ENCODE measurements at places on chromosomes 12 and 14. TPM values are rescaled to one million over a fixed set of nuclear protein-coding genes. Genes with fewer than 3 reads are reported as not detected.
A peak's percentile ranks its signal among the peaks of the same experiment; 100 is the strongest.

- peak; percentile 73 for DNase-seq
Observed at GRCh38 chr12:117408161-117408791, 46.9 kb upstream of the NOS1 start.

DNA sequence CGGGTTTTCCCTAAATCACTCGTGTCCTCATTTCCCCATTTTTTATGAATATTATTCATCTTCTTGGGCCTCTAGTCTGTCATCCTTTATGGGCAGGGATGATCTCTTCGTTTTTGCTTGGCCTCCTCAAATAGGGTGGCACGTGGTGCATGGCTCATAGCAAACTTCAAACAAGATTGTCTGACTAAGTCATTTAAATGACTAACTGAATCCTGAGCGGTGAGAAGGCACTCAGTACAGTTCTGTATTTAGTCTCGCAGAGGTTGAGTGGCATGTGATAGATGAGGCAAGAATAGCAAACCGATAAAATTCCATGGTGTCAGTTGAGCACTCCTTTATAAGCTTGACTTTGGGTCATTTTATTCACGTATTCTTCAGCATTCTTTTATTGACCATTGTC, 5.7 kb upstream of the JDP2 start:
- peak; percentile 72 for DNase-seq

- DNase-seq = no peak
Observed at GRCh38 chr14:72236629-72237028, 304.4 kb downstream of the RGS6 start.

- peak; percentile 77 for DNase-seq
Observed at GRCh38 chr12:62632411-62632918, 165.8 kb downstream of the MON2 start.

DNA sequence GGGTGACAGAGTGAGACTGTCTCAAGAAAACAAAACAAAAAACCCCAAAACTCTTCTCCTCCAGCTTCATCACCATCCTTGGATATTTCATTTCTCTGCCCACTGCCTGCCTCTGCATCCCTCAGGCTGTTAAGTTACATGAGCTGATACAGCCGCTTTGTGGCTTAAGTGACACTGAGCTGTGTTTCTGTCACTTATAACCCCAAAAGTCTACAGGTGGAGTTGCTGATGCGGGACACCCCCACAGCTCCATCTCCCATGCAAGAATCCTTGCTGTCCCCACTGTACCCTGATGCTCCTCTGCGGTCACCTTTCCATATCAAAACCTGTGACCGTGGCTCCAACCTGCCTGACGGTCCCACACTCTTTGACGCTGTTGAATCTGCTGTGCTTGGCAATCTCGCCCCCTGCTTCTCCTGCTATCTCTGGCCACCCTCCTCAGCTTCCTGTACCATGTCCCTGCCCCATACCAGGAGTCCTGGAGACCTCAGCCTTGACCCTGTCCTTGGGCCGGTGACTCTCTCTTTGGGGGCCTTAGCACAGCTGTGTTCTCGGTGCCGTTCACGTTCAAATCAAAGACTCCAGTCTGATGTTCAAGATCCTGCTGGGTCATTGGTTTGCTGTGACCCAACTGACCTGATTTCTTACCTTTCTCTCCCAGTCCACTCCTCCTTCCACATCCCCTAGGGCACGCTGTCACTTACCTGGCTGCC, 20.3 kb downstream of the HVCN1 start:
- DNase-seq = no peak

GRCh38 chr14:24938593-24938992, 111.4 kb downstream of the STXBP6 start:
- DNase-seq = no peak

DNA sequence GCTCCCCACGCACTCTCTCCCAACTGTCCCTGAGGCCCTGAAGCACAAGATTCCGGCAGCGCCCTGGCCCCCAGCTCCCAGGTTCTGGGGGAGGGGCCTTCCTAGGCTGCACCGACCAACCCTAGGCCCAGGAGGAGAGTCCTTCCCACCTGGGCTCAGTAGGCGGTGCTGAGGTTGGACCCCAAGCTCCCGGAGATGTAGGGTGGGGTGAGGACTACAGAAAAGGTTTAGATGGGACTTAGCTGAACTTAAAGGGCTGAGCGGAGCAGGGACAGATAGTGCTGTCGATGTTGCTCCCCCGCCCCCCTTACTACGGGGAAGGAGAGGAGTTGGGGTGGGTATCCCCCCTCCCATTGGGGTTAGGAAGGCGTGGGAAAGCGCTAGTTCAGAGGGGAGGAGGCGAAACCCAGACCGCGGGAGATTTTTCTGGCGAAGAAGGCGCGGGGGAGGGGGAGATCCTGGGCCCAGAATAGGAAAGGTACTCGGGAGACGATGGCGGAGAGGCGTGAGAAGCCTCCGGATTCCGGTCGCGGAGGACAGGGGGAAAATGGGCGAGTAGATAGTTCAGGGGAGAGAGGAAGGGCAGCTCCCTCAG, 4.2 kb upstream of the BAZ2A start:
- peak; percentile 59 for DNase-seq

SELPLG gene
- total RNA-seq = 0.23 TPM

All from Daoy (cell line).